Kidney (tissue), 22 donors: ENCODE measurements at places on chromosomes 3 and 15. TPM values are rescaled to one million over a fixed set of nuclear protein-coding genes. Genes with fewer than 3 reads are reported as not detected.

- no peak overlapping the region for H3K27ac ChIP-seq
- DNase-seq, result no peak
- no peak overlapping the region for H3K4me3 ChIP-seq
- H3K27me3 ChIP-seq, result peaks cover 82% of the 10 kb centered on the region
- H3K4me1 ChIP-seq, result no peaks in the 10 kb centered on the region
Observed at GRCh38 chr3:147372525-147373027, 33.8 kb downstream of the ZIC4 start.

- no peak overlapping the region for H3K27ac ChIP-seq
- DNase-seq, result no peak
- no peaks in the 10 kb centered on the region for H3K36me3 ChIP-seq
- no peaks in the 10 kb centered on the region for H3K27me3 ChIP-seq
- peaks cover under 1% of the 10 kb centered on the region for H3K4me1 ChIP-seq
Observed at GRCh38 chr3:16337856-16338540, 73.0 kb downstream of the OXNAD1 start.

DNA sequence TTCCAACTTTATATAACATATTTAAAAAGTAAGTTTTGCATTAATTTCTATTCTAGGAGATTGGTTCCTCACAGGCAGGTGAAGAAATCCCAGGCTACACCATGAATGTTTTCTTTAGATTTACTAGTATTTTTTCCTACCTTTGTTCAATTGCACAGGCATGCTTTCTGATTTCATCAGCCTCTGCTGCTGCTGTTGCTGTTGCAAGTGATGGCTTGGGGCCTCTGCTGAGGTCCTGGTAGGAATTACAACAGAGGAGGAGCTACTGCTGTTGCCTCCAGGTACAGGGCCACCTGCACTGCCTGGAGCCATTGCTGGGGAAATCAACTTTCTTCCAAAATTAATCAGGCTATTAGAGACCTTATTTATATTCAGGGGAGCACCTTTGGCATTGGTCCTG lies 353.3 kb downstream of the PLCL2 start:
- H3K36me3 ChIP-seq, result no peaks in the 10 kb centered on the region
- no peak for DNase-seq
- H3K27me3 ChIP-seq, result no peaks in the 10 kb centered on the region
- no peak overlapping the region for H3K4me3 ChIP-seq
- H3K27ac ChIP-seq, result no peak overlapping the region

DNA sequence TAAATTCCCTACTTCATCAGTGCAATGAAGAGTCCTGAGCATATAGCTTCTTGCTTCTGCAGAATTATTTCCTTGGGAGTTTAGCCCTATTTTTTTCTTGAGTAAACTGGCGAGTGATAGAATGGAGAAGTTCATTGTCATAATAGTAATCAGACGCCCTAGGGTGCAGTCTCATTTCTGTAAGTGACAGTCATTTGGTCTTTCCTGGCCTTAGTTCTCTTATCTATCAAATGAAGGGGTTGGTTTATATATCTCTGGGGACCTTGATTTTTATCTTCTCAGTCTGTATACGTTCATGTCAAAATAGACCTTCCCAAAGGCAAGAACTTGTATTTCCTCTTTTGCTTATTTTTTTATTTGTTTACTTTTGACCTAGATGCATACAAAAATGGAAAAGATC lies 9.9 kb upstream of the ALPK3 start:
- peaks cover 2% of the 10 kb centered on the region for H3K36me3 ChIP-seq
- no peak for DNase-seq
- no peak overlapping the region for H3K27ac ChIP-seq

GRCh38 chr3:192223815-192224214 lies 503.5 kb downstream of the FGF12 start:
- H3K27me3 ChIP-seq, result no peaks in the 10 kb centered on the region
- H3K36me3 ChIP-seq, result no peaks in the 10 kb centered on the region
- H3K4me3 ChIP-seq, result no peak overlapping the region
- no peaks in the 10 kb centered on the region for H3K4me1 ChIP-seq
- no peak for DNase-seq

- no peak overlapping the region for H3K27ac ChIP-seq
- no peak overlapping the region for H3K4me3 ChIP-seq
- H3K36me3 ChIP-seq, result no peaks in the 10 kb centered on the region
- no peak for DNase-seq
Observed at GRCh38 chr3:154758109-154758868, 321.8 kb upstream of the MME start.

SLC24A5 gene
- total RNA-seq, result not detected

- peak; percentile 66 for DNase-seq
- H3K27me3 ChIP-seq, result no peaks in the 10 kb centered on the region
- H3K27ac ChIP-seq, result no peak overlapping the region
- no peak overlapping the region for H3K4me3 ChIP-seq
Observed at GRCh38 chr3:109355625-109356441, 18.5 kb upstream of the DPPA4 start.

- no peaks in the 10 kb centered on the region for H3K36me3 ChIP-seq
- DNase-seq, result no peak
- no peak overlapping the region for H3K4me3 ChIP-seq
- no peak overlapping the region for H3K27ac ChIP-seq
- H3K4me1 ChIP-seq, result no peaks in the 10 kb centered on the region
Observed at GRCh38 chr3:138474163-138474562, 39.7 kb downstream of the ESYT3 start.

GRCh38 chr3:14261229-14261628 lies 82.6 kb downstream of the LSM3 start:
- peak; percentile 91 for DNase-seq
- peaks cover 3% of the 10 kb centered on the region for H3K4me1 ChIP-seq
- H3K27ac ChIP-seq, result no peak overlapping the region
- no peaks in the 10 kb centered on the region for H3K36me3 ChIP-seq
- H3K27me3 ChIP-seq, result no peaks in the 10 kb centered on the region
